T-helper 1 cell (primary cell): ENCODE measurements at places on chromosomes 3 and 15.
A peak's percentile ranks its signal among the peaks of the same experiment; 100 is the strongest.

DNA sequence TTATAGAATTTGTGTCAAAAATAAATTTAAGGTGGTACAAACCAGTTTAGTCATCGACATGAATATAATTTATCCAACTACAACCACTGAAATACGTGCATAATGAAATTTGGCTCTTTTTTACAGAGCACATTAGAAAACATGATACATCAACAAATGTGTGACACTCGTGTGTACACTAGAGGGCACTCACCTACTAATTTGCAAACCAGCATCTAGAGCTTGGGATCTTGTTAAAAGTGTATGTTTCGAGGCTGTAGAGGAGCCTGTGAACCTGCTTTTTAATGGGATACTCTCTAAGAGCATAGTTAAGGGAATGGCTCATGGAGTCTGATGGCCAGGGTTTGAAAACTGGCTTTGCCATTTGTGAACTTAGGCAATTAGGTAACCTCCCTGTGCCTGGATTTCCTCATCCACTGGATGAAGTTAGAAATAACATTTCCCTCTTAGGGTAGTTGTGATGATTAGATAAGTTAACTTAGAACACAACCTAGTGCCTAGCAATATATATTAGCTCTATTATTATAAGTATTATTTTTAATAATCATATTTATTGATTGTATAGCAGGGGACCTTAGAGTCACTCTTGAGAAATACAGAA is 8.8 kb upstream of the CPOX start:
- peak; percentile 48 for DNase-seq

DNA sequence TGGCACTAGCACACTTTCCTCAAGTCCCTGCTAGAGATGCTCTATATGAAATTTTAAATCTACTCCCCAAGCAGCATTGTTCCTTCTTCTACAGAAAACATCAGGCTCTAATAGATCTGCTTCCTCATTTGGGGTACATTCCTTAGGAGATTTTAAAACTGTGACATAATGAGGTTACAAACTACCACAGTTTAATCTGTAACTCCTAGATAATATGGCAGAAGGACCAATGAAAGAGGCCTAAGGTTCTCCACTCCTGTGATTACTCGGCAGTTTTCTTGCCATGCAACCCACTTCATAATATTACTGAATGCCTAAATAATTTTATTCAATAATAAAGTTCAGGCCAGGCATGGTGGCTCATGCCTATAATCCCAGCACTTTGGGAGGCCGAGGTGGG is 16.1 kb downstream of the ZNF106 start:
- no peak for DNase-seq

GRCh38 chr15:64127521-64128270 is 23.8 kb upstream of the SNX22 start:
- DNase-seq = no peak

DNA sequence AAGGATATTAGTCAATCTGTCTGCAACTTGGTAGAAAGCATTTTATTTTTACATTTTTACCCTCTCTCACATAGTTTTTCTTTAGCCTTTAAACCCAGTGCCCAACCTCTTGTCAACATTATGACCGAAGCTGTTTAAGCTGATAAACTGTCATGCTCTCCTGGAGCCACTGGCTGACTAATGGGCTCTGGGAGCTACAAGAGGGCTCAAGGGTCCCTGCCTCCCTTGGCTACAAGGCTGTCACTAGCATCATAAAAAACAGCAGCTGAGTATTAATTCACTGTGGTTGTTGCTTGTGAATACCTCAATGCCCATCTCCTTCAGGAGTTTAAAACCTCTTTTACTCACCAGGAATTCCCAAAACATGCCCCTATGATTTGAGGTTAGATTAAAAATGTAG is 237.9 kb downstream of the ZMAT3 start:
- DNase-seq = no peak

GRCh38 chr3:15223685-15224572 is 17.9 kb downstream of the CAPN7 start:
- DNase-seq = no peak

- DNase-seq = no peak
Observed at GRCh38 chr3:66376568-66376967, 124.3 kb downstream of the LRIG1 start.

GRCh38 chr15:28861031-28861534 is 12.6 kb upstream of the GOLGA6L7 start:
- no peak for DNase-seq

DNA sequence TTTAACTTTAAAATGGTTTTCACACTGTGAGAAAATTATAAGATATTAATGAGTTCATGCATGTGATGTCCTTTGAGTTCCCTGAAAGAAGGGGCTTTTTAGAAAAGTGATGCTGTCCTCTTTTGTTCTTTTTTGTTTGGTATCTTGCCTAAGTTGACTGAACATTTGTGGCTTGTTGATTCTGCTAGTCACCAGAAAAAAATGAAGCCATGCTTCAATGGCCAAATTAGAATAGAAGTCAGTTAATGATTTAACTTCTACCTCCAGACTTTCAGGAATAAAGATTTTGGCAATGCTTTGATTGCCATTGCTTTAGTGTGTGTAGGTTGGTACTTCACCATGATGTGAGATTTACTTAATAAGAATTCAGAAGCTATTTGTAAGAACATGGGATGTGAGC is 260.6 kb upstream of the NECTIN3 start:
- DNase-seq = no peak

GRCh38 chr15:96047255-96047931 is 283.1 kb upstream of the NR2F2 start:
- no peak for DNase-seq

- no peak for DNase-seq
Observed at GRCh38 chr3:16472593-16472992, 40.9 kb downstream of the RFTN1 start.

- no peak for DNase-seq
Observed at GRCh38 chr3:186090901-186091300, 18.0 kb downstream of the ETV5 start.

DNA sequence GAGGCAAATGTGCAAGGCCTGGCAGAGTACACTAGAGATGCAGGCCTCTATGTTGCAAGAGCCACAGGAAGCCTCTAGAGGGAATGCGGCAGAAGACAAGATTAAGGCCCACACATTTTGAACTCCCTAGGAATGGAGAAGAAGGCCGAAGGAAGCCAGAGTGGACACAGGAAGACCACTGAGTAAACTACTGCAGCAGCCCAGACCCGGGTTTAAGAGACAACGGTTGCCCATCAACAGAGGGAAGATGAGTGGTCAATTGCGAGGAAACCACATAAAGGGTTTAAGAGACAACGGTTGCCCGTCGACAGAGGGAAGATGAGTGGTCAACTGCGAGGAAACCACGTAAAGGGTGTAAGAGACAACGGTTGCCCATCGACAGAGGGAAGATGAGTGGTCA is 14.6 kb downstream of the CHSY1 start:
- no peak for DNase-seq

GRCh38 chr3:42446111-42447050 is 36.0 kb upstream of the LYZL4 start:
- no peak for DNase-seq

DNA sequence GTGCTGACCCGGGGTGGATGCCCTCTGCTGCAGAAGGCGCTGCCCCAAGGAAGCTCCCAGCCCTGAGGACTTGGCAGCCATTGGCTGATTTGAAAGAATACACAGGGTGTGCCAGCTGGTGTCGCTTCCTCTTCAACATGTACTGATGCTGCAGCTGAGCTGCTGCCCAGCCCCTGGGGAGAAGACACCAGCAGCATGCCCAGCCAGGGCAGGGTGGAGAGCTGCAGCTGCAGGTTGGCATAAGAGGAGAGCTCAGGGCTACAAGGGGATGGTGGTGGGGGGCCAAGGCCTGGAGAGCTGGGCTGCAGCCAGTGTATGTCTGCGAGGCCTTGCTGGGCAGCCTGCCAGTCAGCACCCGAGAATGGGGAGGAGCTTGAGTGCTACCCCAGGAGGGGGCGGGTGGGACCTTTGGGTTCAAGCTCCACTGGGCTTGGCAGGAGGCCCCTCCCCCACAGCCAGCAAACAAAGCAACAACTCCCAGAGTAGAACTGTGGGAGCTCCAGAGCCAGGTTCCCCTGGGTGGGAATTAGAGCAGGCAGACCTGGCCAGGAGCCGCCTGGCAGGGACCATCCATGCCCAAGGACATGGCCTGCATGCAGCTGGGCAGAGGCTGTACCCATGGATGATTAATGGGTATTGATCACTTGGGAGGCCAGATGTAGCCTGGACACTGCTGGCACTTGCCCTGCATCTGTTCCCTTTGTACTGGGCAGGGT is 9.2 kb upstream of the SEMA4B start:
- DNase-seq = no peak

DNA sequence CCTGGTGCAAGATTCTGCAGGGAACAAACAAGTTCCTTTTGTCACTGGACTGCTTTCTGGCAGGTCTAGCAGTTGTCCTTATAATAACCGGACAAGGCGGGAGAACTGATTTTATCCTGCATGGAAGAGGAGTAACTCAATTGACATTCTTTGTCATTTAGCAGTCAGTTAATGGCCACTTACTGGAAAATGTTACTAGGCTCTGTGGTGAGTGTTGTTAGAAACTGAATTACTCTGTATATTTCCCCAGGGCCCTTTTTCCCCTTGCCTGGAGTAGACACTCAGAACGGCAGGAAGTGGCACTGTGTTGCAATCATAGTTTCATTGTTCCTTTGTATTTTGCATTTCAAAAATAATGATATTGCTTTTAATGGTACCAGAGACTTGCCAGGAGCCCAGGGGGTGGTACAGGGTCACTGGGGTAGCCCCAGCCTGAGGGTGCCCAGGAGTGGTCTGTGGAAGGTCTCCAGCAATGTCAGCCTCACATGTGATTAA is 318.6 kb upstream of the LRRFIP2 start:
- DNase-seq = no peak

DNA sequence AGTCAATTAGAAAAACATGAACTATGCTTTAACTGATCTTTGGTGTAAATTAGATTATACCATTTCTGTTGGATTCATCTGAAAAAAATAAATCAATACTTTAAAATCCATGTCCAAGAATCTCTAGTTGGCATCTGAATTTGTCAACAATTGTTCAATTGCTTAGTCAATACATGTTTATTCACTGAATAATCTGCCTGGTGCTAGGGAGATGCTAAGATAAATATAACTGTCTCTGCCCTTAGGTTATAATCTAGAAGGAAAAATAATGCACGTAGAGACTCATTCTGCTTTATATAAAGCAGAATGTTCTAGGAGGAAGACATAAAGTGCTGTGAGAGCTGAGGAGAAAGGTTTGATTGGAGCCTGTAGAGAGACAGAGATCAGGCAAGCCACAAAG is 537.2 kb upstream of the IL12A start:
- no peak for DNase-seq

DNA sequence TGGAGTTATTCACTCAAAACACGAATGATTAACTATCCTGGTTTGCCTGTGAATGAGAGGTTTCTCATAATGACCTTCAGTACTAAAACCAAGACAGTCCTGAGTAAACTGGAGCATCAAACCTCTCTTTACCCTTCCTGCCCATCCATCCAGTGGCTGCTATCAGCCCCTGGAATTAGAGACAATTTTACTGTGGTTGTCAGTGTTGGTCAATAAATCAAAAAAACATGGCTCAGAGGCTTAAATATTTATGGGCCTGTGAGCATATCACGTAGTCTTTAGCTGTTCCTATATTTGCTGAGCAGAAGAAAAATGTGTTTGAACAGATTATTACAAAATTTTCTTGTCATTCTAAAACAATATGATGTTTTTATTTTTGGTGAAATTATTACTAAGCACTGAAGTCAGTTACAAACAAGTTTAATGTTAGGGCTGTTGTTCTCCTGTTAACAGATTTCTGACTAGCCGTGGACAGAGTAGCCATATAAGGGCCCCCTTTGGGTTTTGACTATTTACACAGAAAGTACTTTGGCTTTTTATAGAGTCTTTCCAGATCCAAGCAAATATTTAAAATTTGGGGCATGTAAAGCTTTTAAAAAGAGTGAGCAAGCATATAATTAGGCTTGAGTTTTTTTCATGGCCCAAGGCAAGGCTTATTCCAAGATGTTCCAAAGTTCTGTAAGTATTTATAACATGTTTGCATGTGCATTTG is 580.9 kb downstream of the DIPK2A start:
- no peak for DNase-seq

DNA sequence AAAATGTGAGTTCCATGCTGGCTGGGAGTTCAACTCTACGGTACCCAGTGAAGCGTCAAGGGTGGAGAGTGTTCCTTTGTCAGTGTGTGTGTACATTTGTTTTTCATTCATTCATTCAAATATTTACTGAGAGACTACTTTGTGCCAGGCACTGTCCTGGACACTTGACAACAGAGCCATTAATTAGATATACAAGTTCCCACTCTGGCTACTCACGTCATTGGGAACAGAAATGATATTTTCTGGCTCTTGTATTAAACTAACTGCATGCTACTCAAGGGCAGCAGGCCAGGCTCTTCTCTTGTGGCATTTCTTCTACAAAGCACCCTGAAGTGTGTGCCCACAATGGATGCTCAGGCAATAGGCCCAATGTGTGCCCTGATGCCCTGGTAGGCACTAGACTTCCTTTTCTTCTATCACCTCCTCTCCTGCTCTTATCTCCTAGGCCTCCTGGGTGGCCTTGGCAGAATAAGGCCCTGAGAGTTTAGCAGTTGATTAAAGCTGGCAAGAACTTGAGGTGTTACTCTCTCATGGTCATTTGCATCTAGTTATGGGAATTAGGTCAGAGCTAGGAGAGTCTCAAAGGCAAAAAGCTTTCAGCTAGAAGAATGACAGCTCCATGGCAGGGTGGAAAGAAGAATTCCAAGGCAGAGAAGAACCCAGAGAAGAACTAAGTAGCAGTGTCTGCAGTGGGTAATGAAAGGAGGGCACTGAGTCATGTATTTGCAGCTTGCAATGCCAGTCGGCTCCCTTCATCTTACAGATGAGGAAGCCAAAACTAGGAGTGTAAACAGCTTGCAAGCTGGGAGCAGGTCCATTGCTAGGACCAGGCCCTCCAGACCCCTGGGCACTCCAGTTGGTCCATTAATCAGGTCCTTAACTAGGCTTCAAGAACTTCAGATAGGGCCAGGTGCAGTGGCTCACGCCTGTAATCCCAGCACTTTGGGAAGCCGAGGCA is 14.0 kb upstream of the SMAD3 start:
- DNase-seq = no peak

GRCh38 chr3:151976211-151977050 is 103.0 kb downstream of the SUCNR1 start:
- no peak for DNase-seq

DNA sequence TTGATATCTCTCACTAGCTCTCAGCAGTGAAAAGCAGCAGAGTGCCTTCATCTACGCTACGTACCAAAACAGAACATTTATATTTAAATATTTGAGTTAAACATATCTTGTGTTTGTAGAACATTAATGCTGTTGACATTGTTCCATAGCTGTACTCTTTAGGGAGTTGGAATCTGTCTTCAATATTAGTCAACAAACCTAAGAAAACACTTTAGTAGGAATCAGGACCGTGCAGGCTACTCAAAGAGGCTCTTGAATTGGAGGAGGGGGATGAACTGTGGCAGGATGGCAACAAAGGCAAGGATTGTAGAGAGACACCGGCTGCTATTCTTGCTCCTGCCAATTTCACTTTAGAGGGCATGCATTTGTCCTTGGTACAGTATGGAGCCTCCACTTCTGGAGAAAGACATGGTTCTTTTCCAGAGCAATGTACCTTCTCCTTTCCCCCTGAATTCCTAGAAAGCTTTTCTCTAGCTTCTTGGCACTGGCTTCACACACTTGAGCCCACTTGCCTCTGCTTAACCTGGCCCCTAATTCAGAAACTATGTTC is 265.9 kb downstream of the CD47 start:
- DNase-seq = no peak

GRCh38 chr15:77580996-77581682 is 51.6 kb downstream of the LINGO1 start:
- no peak for DNase-seq

GRCh38 chr15:22945071-22945470 is 35.1 kb downstream of the CYFIP1 start:
- DNase-seq = no peak
